ENCODE measurements at places on chromosomes 5 and 9. TPM values are rescaled to one million over a fixed set of nuclear protein-coding genes. Genes with fewer than 3 reads are reported as not detected.

DNA sequence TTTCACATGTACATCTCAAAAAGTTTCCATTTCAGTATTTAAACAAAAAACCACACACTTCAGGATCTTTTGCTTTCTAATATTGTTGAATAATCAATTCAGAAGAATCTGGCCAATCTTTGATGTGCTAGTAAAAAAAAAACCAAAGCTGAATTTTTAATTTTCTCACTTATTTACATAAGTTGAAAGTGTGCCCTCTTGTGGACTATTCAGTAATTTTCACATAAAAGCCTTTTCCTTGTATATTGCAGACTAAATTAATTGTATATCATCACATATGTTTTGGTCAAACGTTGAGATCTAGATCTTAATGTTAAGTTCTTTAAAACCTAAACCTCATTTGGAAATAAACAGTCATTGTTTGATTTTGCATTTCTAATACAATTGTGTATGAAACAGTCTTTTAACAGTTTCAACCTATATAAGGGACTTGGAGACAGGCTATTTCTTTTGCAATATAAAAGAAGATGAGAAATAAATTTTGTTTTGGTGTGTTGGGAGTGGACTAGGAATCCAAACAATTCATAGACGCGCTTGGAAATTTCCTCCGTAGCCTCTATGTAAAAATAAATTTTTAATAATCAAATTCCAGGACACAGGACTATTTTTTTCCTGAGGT is 68.1 kb downstream of the NIPBL start:
- DNase-seq: no peak

- DNase-seq: no peak
These were observed 148.7 kb downstream of the CDK5RAP2 start for GRCh38 chr9:120431268-120431667.

- DNase-seq: no peak
These were observed 18.4 kb downstream of the SLC25A46 start for GRCh38 chr5:110757118-110757729.

- no peak for DNase-seq
These were observed 239.6 kb downstream of the CACNA1B start for GRCh38 chr9:138117101-138117750.

DNA sequence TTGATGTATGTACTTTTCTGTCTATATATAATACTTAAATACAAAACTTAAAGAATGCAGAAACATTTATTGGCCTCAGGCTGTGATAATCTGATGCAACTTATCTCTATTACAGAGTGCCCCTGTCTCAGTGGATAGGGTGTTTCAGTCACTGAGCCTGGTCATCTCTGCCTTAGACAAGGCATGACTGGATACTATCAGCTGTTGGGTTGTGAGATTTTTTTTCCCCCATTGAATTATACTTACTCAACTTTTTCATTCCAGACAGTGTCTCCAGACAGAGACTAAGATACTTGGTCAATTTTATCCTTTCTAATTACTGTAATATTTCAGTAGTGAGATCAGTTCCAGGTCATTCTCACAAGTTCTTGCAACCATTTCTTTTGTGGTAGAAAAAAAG is 26.7 kb downstream of the XRCC4 start:
- no peak for DNase-seq

- DNase-seq: no peak
These were observed 58.4 kb downstream of the PBX3 start for GRCh38 chr9:125805586-125805985.

- DNase-seq: no peak
These were observed 173.2 kb downstream of the GABRB2 start for GRCh38 chr5:161373345-161373707.

DNA sequence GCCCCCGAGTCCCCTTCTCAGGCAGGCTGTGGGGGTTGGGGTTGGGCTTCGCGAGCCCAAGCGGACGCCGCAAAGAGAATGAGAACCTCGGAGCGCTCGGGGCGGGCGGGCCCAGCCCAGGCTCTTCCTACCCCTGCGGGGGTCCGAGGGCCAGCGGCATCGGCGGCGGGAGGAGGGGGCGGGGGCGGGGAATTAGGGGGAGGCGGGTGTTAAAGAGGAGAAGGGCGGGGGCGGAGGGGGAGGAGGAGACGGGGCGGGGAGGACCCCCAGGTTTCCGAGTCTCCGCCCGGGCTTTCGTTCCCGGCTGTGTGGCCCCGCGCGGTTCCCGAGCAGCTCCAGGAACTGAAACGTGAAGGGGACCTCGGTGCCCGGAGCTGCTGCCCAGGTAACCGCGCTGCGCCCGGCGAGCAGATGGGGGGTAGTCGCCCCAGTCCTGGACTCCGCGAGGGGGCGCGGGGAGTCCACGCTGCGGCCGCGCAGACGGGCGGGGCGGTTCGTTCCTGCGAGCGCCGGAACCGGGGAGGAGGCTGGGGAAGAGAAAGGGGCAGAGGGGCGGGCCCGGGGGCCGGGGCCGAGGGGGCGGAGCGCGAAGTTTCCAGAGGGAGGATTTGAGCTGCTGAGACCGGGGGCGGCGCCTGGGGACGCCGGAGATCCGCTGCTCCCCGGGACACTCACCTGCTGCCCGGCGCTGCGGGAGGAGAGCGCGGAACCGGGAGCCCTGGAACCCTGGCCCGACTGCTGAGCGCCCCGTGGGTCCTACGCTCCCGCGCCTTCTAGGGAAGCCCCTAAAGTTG is 38.4 kb upstream of the PLEKHG4B start:
- peak; percentile 45 for DNase-seq

- no peak for DNase-seq
These were observed 73.2 kb downstream of the PIK3R1 start for GRCh38 chr5:68288707-68289134.

GRCh38 chr9:75185585-75186170 is 97.4 kb downstream of the OSTF1 start:
- DNase-seq: no peak

- peak; percentile 71 for DNase-seq
These were observed 795 bp downstream of the DAB2IP start for GRCh38 chr9:121652021-121652837.

DNA sequence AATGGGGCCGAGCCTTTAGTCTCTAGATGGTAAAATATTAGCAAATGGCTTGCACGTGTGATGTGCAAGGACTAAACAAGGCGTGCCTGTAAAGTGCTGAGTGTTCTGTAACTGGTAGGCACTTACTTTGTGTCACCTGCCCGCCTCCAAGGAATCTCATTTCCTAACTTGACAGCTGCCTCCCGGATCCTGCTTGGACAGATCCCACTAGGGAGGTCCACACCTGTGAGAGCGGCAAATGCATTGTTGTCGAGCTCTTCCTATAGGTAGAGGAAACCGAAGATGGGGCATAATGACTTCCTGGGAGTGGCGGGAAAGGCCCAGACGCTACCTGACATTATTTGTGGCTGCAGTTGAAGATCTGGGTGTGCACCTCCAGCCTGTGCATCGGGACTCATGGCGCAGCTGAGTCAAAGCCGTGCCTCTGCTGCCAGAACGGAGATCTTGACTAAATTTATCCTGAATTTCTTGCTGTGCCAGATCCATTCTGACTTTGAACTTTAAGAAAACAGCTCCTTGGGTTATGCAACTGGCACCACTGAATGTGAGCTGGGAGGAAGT is 79.8 kb downstream of the TENT4A start:
- DNase-seq: no peak

- DNase-seq: no peak
These were observed 67.3 kb downstream of the CRB2 start for GRCh38 chr9:123423311-123423640.

DNA sequence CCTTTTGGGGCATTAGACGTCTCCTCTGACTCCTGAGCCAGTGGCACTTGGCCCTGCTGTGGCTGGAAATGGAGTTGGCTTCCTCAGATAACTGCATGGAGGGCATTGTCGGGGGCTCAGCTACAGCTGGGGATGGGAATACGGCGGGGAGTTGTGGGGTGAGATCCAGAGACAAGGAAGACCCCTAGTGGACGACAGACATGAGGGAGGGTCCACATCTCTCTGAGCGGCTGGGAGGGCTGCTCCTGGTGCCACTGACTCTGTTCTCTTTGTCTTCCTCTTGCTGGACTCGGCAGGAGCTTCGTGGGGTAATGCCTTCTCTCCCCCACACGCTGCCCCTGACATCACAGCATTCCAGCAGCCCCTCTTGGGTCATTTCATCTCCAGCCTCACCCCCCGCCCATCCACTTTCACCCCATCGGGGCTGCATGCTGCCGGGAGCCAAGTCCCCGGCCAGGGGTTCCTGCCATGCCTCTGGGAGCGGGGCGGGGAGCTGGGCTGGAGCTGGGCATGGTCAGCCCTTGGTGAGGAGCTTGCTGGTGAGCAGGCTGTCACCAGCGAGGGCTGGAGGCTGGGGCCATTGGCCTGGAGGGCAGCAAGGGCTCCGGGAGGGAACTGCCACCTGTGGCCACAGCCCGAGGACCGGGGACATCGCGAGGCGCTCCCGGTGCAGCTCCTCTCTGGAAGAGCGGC is 172.3 kb downstream of the CACNA1B start:
- DNase-seq: no peak

DNA sequence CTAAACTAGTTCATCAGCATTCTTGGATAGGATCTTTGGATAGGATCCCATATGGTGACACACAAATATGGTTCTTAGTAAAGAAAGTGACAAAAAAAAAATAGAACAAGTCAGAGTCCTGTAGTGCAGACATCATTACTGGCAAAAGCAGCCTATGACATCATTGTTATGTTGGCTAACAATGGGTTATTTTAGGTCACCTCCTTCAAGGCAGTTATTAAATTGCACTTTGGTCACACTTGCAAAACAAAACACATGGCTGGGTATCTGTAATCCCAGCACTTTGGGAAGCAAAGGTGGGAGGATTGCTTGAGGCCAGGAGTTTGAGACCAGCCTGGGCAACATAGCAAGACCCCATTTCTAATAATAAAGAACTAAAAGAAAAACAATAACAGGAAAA is 185.9 kb downstream of the KIAA0825 start:
- no peak for DNase-seq

DNA sequence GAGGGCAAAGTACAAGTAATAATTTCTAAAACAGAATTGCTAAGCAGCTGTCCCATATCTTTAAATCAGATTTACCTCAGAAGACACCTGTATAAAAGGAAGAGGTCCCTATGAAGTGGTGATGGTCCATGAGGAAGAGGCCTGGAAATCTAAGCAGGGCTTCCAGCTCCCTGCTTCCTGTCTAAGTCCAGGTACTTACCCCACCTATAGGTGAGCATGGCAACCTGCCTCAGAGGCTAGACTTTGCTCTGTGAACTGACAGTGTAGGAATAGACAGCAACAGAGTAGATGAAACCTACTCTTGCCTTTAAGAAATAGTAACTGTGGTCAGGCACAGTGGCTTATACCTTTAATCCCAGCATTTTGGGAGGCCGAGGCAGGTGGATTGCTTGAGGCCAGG is 55.8 kb upstream of the ARRDC3 start:
- DNase-seq: no peak

SHOC1 gene
- total RNA-seq: not detected

SEPTIN8 gene
- 26.3 TPM for total RNA-seq

PCDHGB3 gene
- total RNA-seq: 7.6 TPM

PTPRD gene
- 7.8 TPM for total RNA-seq

PTGES gene
- 4.5 TPM for total RNA-seq

PDE8B gene
- total RNA-seq: 0.62 TPM
